ENCODE measurements at places on chromosomes 3 and 15. TPM values are rescaled to one million over a fixed set of nuclear protein-coding genes. Genes with fewer than 3 reads are reported as not detected.

DNA sequence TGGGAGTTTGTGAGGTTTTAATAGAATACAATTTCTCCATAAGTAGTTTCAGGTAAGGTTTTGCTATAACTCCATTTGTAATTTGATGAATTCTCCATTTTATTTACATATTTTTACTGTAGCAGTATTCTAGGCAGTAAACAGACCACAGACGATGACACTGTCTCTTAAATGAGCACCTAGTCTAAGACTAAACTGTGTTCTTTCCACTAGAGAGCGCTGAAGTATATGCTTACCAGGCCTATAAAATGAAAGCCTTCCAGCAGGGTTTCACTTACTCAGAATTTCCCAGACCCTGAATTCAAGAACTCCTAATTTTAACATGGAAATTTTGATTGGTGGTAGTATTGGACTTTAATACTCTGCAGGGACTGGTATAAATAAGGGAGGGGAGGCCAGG is 41.6 kb downstream of the POLG start:
- no peak for DNase-seq

- no peak for DNase-seq
Measured at GRCh38 chr3:191369616-191370010, 39.3 kb upstream of the UTS2B start.

DNA sequence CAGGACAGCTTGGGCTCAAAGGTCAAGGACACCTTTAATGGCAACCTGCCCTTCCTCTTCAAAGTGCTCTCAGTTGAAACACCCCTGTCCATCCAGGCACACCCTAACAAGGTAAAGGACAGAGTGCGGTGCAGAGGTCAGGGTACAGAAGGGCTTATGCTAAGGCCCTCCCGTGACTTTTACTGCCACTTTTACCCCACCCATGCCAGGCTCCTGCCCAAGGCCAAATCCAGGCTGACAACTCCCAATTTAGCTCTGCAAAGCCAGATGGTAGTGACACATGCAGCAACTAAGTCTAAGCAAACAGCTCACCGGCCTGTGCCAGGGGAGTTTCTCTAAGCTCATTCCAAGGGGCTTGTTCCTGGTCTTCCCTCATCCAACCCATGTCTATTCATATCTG is 1.6 kb downstream of the MPI start:
- no peak for DNase-seq

DNA sequence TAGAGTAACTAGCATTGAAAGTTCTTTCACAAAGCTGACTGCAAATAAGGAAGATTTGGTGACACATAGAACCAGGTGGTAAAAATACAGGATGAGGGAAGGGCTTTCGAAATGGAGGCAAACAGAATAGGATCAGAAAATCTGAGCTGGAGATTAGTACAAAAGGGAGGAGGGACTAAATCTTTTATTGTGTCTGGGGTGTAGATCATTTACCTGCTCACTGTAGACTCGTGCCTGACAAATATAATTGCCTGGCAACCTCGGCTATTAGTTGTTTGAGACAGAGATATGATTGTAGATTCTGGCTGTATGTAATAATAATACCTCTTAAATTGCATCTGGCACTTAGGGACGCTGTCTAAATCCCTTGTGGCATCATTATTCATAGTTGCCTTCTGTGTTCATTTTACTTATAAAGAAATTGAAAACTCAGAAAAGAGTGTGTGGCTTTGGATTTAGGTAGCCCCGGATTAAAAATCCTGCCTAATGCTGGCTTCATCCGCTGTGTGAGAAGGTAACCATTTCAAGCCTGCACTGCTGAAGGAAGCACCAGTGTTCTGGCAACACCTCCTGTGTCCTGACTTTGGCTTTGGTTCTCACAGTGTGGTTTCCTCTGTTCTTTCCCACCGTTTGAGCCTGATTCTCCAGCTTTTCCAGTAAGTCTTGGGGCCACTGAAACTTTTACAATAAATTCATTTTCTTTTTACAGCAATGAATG is 25.0 kb upstream of the GPR160 start:
- no peak for DNase-seq

DNA sequence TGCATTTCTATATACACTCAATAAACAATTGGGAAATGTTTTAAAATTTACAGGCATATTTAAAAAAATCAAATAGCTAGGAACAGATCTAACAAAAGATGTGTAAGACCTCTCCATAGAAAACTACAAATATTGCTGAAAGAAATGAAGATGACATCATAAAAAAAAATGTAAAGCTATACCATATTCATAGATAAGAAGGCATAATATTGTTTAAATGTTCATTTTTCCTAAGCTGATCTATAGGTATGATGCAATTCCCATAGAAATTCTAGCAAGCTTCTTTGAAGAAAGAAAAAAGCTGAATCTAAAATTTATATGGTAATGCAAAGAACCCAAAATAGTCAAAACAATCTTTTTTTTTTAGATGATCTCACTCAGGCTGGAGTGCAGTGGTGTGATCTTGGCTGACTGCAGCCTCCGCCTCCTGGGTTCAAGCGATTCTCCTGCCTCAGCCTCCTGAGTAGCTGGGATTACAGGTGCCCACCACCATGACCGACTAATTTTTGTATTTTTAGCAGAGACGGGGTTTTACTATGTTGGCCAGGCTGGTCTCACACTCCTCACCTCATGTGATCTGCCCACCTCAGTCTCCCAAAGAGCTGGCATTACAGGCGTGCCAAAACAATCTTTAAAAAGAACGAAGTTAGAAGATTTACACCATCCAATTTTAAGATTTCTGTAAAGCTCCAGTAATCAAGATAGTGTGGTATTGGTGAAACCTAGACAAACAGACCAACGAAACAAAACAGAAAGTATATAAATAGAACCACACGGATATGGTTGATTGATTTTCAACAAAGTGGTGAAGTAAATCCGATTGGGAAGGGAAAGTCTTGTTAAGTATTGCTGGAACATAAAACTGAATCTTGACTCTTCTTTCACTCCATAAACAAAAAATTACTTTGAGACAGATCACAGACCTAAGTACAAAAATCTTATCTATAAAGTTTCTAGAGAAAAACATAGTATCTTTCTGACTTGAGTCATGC is 6.3 kb upstream of the BHLHE40 start:
- DNase-seq: no peak

DNA sequence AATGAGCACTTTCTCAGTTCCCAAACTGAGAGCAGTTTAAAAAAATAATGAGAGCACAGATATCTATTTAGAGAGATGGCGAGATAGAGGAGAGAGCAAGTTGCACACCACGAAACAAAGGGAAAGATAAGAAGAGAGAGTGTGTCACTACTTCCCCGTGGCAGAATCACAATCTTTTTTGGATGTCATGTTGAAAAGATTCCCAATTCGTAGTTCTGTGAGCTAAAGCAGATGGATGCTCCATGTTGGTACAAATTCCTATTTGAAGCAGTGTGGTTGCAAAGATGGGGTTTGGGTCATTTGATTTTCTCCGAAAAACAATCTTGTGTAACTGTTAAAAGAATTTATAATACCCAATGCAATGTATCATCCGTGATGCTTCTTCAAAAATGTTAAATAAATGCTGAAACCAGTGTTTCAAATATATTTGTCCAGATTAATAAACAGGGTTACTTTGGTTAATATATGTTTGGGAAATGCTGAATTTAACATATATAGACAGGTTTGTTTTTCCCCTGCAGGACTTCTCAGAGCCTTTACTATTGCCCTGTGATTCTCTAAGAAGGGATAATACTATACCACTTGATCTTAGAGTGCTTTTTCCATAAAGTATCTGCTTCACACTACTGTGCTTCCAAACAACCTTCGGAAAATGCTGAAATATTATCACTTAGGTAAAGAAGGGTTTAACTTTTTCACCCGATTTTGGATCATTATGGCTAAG is 128.5 kb downstream of the MDFIC2 start:
- no peak for DNase-seq

- no peak for DNase-seq
Measured at GRCh38 chr3:89787979-89788378, 680.6 kb downstream of the EPHA3 start.

DNA sequence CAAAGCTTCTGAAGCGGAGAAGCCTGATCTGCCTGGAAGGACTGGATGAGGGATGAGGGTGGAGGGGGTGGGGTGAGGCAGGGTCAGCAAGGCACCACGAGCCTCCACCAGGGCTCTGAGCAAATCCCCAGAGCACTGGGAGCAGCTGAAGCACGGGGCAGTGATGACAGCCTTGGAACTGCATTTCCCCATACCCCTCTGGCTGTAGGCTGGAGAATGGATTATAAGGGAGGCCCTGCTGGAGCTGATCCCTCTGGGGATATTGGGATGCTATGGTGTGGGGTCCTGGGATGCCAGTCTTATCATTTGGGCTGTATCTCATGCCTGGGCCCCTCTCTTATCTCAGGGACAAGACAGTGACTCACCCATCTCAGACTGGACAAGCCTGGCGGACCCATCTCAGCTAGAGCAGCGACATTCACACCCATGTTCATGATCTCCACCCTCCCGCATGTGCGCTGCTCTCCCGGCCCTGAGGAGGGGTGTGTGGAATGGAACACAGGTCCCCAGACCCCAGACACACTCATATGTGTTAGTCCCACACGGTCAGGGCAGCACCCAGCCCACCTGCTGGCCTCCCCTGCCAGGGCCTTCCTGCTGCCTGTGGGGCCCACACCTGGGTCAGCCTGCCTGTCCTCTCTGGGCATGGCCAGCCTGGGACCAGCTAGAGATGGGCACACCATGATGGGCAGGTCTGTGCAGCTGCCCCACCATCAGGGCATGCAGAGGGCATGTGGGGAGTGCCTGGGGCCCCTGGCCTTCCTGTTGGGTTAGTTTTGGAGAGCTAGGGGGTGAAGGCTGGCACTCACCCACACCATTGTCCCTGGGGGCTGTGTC is 97.1 kb downstream of the FBLN2 start:
- DNase-seq: no peak

- DNase-seq: no peak
Measured at GRCh38 chr3:13536432-13536831, 12.5 kb upstream of the FBLN2 start.

DNA sequence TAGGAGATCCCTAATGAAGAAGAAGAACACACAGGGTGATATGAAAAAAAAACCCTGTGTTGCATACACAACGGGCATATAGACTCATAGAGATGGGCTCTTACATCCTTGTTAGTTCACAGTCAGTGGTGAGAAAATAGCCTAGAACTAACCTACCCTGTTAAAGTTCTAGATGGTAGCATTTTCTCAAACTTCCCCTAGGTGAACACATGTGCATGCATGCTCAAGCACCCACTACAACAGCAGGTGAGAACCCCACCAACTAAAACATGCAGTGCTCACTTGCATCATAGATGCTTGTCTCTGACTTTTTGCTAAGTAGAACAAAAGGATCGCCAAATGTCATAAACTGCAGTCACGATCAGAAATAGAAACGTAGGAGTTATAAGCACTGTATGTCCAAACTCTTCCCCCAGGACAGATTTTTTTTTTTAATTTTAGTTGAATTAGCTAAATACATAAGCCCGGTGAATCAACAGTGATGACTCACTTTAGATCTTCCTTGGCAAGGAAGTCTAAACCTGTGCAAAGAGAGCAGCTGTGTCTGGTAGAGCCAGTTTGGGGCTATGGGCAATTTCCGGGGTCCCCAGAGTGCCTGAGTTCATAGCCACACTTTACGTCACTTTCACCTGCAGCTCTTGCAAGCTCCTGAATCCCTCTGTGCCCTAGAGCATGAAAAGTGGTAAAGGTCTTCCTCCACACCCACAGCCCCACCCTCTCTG is 96.2 kb upstream of the SEMA6D start:
- DNase-seq: no peak

DNA sequence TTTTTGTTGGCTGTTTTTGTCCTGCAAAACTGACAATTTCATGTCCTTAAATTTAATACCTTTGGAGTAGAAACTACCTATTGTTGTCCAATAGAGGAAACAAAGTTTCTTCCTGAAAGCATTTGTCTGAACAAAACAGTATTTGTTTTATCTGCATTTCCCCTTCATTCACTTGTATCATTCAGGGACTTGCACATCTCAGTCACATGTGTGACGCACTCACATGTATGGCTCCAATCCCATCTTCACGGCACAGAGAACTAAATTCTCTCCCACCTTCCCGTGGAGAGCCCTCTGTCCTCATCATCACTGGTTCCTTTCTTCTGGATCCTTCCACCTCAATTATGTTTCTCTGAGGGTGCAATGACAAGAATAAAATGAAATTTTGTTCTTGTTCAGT is 49.5 kb upstream of the GOLGA8J start:
- DNase-seq: no peak

DNA sequence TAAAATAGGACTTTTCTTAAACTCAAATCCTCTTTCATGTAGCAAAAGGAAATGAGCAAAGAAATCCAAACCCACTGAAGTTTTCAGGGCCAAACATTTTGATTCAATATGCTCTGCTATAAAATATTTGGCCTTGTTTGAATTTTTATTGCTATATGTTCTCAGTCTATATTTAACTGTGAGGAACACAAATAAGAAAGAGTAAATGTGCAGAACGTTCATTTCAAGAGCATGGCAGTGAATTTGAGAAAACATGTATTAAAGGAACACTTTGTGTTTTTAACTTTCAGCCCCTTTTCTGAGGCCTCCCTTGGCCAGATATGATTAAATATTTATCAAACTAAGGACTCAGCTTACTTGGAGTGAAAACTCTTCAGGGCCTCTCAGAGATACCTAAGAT is 124.7 kb upstream of the CCNL1 start:
- DNase-seq: no peak

- no peak for DNase-seq
Measured at GRCh38 chr3:42499478-42499871, 3.0 kb upstream of the VIPR1 start.

DNA sequence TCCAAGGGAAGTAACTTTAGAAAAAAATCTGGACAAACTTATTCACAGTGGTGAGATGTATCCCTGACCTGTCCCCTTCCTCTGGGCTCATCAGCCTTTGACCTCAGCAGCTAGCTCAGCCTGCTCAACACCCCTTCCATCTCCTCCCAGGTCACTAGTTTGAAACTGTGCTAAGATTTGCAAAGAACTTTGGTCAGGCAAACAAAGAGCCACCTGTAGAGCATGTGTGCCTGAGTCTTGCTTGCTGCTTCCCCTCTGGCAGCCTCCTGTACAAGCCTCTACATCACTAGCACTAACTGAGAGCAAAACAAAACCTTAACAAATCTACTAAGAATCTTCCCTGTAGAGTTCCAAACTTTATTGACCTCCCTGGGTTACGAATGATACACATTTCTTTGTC is 43.9 kb downstream of the NR1I2 start:
- no peak for DNase-seq

GRCh38 chr3:166810741-166811445 is 569.2 kb downstream of the ZBBX start:
- no peak for DNase-seq

Gene ALS2CL
- 6.3 TPM for total RNA-seq

Gene NR1I2
- total RNA-seq: not detected

Gene RLBP1
- total RNA-seq: not detected

Gene DAPK2
- 59.0 TPM for total RNA-seq

Gene PAQR9
- 2.6 TPM for total RNA-seq

Gene CSNK1G1
- total RNA-seq: 8.1 TPM

Gene IGSF10
- total RNA-seq: 0.06 TPM

Gene C15orf62
- not detected for total RNA-seq

Gene ANKDD1A
- total RNA-seq: 0.46 TPM

Gene ELL3
- total RNA-seq: 1.3 TPM

Gene TUSC7
- total RNA-seq: not detected
